ENCODE measurements at places on chromosomes 13 and 19. TPM values are rescaled to one million over a fixed set of nuclear protein-coding genes. Genes with fewer than 3 reads are reported as not detected.

- DNase-seq = no peak
Observed at GRCh38 chr13:113654175-113654560, 3.8 kb downstream of the ATP4B start.

The PROZ gene
- not detected for total RNA-seq

DNA sequence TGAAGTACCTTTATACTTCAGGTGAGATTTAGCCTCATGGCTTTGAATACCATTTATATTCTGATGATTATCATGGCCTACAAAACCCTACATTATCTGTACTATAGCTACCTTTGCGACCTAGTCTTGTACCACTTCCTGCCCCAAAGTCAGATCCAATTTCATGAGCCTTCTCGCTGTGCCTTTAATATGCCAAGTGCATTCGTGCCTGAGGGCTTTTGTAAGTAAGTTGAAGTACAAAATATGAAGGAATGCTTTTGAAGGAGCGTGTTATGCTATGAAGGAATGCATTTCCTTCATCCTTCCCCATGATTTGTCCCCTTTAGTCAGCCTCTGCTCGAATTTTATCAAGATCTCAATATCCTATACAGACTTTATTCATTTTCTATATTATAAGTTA, 9.2 kb upstream of the RASL11A start:
- DNase-seq = no peak

DNA sequence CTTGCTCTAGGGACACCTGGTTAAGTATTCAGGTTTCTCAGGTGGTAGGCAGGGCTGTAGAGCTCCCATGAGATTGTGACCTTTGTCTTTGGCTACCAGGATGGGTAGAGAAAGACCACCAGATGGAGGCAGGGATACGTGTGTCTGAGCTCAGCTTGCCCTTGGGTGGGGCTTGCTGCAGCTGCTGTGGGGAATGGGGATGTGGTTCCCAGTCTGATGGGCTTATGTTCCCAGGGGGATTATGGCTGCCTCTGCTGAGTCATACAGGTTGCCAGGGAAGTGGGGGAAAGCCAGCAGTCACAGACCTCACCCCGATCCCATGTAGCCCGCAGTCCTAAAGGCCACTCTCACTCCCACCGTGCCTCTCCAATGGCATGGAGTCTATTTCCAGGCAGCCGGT, 659.9 kb upstream of the KLF12 start:
- no peak for DNase-seq

The PPP1R12C gene
- 173 TPM for total RNA-seq

The RXFP2 gene
- total RNA-seq = not detected

- DNase-seq = no peak
Observed at GRCh38 chr19:3105641-3106508, 11.7 kb downstream of the GNA11 start.

- no peak for DNase-seq
Observed at GRCh38 chr13:34307607-34308006, 489.7 kb downstream of the RFC3 start.

The LRRC8E gene
- total RNA-seq = not detected

- DNase-seq = no peak
Observed at GRCh38 chr13:36450534-36450933, 18.2 kb downstream of the CCNA1 start.

DNA sequence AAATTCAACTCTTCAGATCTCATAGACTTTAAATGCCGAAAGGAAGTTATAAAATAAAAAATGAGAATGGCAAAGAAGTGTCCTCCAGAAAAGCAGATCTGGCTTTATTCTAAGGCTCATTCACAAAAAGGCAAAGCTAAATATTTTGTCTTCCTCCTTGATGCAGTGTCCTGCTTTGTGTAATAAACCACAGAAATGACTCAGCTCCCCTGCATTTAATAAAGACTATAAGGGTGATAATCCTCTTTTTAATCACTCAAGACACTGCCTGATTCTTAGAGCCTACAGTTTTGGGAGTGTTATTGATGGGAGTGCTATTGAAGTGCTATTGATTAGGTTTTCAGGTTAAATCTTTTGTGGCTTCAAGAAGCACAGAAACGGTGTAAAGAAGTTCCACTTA, 482.0 kb downstream of the PCDH20 start:
- DNase-seq = no peak

DNA sequence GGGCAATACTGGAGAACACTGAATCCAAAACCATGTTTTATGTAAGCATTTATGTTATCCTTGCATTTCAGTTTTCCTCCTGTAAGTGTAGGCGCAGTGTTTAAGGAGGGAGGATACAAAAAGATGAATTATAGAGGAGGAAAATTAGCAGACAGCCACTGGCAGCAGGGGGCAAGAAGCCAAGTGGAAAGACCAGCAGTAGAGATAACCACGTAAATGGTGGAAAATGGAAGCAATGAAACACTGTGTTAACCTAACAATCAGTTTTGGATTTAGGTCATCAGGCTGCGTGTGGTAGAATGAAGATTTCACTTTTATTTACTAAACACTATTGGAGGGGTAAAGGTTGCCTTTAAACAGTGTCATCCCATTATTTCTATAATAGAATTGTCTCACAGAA, 447.3 kb downstream of the GPC6 start:
- DNase-seq = no peak

- no peak for DNase-seq
Observed at GRCh38 chr13:76637641-76638141, 248.5 kb downstream of the KCTD12 start.

- DNase-seq = no peak
Observed at GRCh38 chr19:38711726-38712153, 32.5 kb downstream of the CAPN12 start.

DNA sequence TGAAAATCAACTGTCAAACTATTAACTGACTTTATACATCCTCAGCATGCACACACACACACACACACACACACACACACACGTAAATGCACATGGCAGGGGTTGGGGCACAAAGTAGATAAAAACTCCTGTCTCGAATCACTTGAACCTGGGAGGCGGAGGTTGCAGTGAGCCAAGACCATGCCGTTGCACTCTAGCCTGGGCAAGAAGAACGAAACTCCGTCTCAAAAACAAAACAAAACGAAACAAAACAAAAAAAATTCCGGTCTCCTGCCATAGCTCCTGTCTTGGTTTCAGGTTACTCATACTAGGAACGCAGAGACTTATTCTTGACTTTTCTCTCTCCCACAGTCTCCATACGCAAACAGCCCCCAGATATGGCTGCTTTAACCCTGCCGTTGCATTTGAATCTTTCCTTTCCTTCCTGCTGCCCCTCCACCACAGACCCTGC, 148.9 kb downstream of the SHISA2 start:
- no peak for DNase-seq

GRCh38 chr19:47549261-47549862, 23.6 kb downstream of the ZNF541 start:
- DNase-seq = no peak

Data from T-cell (primary cell).